Activated gamma-delta T cell treated with anti-CD3 and anti-CD28 coated beads, Interleukin-2, amount 50 U/mL, for 16 hours (primary cell): ENCODE measurements at places on chromosomes 13 and 19.

- DNase-seq: no peak
These were observed 10.1 kb downstream of the NFILZ start for GRCh38 chr19:8640402-8641004.

DNA sequence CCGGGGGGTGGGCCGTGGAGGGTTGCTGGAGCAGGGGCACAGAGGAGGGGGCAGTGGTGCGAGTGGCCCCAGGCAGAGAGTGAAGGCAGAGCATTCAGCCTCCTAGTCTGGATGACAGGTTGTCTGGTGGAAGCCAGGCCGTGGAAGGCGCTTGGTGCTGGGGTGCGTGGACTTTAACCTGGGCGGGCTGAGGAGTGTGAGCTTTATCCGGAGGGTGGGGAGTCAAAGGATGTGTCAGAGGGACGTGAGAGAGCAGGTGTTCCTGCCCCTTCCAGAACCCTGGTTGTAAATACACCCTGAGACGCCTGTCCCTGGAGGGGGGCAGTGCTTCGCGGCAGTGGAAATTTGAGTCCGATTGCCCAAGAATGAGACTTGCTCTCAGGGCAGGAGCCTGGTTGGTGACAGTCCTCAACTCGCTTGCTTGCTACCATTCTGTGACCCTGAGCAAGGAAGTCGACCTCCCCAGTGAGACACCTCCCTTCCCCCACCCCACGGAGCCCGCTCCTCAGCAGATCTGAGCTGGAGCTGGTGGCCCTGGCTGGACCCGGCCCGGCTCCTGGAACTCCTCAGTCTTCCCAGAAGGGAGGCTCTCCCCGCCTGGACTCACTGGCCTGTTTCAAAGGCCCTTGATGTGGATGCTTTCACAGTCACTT lies 2.3 kb downstream of the SPPL2B start:
- DNase-seq: no peak

- no peak for DNase-seq
These were observed 383.4 kb downstream of the LMO7 start for GRCh38 chr13:76019421-76020044.

DNA sequence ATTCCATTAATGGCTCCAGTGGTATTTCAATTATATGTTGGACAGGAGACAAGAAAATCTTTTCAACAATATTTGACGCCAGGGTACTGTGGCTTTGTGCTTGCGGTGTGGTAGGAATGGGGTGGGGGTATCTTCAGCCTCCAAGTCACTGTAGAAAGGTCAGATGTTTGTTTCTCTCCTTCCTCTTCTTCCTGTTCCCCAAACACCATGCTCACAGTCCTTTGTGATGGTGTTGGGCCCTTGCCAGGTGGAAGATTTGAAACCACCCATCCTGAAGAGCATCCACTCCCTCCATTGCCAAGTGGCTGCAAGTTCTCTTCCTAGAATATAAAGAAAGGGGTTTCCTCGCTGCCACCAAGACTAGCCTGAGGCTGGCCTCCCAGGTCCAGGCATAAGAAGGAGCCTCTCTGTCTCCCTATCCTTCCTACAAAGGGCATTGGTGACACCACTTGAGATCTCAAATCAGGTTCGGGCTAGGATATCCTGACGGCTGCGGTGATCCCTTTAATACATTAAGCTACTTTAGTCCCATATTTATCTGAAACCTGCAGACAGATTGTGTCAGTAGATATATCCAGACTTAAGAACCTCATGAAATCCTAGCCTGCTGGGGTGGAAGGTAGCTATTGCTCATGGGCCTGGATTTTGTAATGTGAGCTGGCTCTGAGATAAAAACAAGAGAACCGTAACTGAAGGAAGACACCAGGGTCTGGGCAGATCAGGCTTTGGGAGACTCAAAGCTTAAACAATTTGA lies 64.3 kb upstream of the SIAH3 start:
- no peak for DNase-seq

DNA sequence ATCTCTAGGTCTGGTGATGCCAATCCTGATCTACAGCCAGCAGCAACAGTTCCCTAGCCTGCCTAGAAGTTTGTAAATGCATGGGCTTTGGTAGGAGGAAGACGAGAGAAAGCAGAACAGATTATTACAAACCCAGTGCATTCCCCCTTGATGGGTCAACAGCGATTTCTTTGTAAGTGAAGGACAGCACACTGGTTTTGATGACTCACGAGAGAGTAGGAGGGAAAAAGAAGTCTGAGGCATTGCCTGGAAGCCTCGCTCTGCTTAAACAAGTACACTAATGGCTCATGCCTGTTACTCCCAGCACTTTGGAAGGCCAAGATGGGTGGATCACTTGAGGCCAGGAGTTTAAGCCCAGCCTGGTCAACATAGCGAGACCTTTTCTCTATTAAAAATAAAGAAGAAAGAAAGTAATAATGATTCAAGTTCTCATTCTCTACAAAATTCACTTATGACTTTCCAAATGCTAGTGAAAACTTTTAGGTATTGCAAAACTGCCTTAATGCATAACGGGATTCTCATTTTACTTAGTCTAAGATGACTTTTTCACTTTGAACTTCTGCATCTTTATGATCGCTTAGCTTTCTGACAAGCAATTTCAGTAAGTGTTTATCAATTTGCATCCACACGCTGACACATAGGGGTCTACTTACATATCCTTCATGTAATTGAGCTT lies 47.7 kb upstream of the USPL1 start:
- DNase-seq: no peak

GRCh38 chr19:54339646-54340358 lies 840 bp upstream of the LILRA4 start:
- DNase-seq: no peak

- DNase-seq: no peak
These were observed 110.2 kb downstream of the KLF5 start for GRCh38 chr13:73168953-73169401.

DNA sequence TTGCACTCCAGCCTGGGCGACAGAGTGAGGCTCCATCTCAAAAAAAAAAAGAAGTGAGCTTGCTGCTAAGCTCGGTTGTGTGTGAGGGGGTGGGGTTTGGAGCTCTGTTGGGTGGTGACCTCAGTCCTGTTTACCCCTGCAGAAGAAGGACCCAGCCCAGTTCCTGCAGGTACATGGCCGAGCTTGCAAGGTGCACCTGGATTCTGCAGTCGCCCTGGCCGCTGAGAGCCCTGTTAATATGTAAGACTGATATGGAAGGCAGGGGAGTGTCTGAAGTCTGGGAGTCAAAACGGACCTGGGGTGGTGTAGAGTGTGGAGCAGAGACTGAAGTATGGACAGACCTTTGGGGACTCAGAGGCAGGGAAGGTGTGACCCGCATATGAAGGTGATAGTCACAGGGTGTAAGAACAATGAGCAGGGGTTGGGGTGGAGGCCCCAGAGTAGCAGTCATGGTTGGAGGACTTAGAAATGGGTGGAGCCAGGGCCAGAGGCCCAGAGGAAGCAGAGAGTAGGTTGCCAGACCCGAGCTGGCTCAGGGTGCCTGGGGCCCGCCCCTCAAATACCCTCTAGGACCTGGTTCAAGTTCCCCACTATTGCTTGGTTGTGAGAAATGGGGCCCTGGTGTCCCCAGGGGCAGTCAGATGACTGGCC lies 13.2 kb downstream of the CLASRP start:
- no peak for DNase-seq
